NCI-H1436 (cell line): ENCODE measurements at places on chromosomes 3 and 15.

DNA sequence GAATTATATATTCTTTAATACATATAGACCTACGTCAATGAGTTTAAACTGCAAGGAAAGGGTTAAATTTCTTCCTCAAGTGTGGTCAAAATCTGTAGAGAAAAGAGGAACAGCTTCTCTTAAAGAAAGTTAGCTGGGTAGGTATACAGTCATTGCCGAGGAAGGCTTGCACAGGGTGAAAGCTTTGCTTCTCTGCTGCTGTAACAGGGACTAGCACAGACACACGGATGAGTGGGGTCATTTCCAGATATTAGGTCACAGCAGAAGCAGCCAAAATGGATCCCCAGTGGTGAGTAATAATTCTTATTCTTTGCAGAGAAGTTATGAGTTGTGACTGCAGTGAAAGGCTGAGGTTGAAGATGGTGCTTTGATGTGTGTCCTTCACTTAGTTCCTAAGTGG lies at the start of gene CD86:
TSS of gene CD86 (plus strand) at position 148 of the 400 bp plus-strand sequence. CDS start at position 276, 128 bp downstream.
- DNase-seq, result no peak

- DNase-seq, result no peak
These were observed 24.6 kb upstream of the NFKBIZ start for GRCh38 chr3:101824702-101825101.

GRCh38 chr15:84929795-84930603 lies 45.5 kb downstream of the SLC28A1 start:
- no peak for DNase-seq

DNA sequence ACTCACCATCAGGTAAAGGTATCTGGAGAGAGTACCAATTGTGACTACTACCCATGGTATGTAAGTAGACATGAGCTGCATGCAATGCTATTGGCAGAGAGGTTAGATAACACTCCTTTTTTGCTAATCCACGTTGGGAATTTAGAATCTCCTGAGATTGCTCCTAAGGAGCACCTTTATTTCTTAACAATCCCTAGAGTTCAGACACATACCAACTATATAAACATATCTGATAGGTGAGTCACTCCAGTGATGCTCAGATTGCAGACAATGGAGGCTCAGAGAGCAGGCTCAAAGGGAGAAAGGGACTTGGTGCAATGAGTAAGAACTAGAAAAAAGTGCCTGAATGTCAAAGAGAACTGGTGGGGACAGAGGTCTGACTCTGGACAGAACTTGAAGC lies 47.0 kb upstream of the LRRFIP2 start:
- DNase-seq, result no peak

DNA sequence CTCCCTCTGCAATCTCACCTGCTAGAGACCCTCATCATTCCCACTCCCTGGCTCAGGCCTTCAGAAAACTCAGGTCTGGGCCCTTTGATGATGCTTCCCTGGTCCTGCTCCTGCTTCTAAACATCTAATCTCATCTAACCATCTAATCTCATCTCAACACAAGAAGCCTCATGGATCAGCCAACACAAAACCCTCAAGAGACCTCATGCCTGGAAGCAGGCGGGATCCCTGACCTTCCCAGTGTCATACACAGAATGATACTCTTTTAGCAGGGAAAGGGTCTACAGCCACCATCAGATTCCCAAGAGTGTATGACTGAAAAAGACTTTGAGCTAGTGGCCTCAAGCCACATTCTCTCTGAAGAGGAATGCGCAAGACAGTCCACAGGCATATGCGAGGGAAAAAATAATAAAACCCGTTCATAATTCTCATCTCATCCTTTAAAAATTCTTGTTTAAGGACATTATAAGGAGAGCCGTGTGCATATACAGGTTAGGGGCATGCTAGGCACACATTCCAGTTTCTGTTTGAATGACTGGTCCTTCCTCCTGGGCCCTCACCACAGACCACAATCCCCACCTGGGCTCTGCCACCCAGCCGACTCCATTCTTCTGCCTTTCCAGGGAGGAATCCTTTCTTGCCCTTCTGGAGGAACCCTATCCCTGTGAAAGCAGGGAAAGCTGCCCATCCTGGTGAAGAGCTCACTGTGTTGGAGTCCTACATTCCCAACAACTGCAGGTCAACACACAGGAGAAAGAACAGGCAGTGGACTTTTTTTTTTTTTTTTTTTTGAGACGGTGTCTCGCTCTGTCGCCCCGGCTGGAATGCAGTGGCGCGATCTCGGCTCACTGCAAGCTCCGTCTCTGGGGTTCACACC lies 2.2 kb downstream of the ZXDC start:
- no peak for DNase-seq

DNA sequence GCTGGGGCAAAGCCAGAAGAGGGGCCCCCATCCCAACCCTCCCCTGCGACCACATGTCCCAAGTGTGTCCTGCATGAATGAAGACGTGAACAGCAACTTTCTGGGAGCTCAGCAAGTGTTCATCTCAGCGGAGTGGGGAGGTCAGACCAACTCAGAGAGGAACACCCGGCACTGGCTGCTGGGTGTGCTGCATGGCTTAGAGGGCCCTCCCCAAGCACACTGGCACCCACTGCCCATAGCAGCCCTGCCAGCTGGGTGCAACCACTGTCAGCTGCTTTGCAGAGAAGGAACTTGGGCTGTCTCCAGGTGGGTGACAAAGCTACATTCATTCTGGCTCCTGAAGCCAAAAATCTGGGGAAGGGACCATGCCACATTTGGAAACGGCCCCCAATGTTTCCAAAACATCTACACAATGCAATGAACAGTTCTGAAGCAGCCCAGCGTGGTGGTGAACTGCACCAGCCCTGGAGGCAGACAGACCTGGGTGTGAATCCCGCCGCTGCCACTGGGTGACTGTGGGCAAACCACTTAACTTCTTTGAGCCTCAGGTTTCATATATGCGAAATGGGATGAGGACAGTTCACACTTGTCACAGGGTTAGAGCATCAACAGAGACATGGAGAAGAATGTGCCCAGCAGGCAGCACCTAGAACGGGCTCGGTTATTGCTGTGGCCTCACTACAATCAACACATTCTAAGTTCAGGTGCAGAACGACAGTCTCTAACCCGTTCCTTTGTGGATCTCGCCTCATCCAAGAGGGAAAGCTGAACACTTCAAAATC lies 145.4 kb downstream of the NUP210 start:
- DNase-seq, result no peak
